ENCODE measurements at places on chromosomes 11 and 22.

GRCh38 chr22:32660292-32660691, 141.2 kb upstream of the TIMP3 start:
- DNase-seq, result peak; percentile 63

GRCh38 chr11:27293515-27294417, 69.2 kb downstream of the CCDC34 start:
- DNase-seq, result peak; percentile 84

- peak; percentile 7 for DNase-seq
Observed at GRCh38 chr11:129644326-129644725, 171.3 kb upstream of the TMEM45B start.

- DNase-seq, result peak; percentile 33
Observed at GRCh38 chr22:27687984-27688545, 113.5 kb downstream of the MN1 start.

DNA sequence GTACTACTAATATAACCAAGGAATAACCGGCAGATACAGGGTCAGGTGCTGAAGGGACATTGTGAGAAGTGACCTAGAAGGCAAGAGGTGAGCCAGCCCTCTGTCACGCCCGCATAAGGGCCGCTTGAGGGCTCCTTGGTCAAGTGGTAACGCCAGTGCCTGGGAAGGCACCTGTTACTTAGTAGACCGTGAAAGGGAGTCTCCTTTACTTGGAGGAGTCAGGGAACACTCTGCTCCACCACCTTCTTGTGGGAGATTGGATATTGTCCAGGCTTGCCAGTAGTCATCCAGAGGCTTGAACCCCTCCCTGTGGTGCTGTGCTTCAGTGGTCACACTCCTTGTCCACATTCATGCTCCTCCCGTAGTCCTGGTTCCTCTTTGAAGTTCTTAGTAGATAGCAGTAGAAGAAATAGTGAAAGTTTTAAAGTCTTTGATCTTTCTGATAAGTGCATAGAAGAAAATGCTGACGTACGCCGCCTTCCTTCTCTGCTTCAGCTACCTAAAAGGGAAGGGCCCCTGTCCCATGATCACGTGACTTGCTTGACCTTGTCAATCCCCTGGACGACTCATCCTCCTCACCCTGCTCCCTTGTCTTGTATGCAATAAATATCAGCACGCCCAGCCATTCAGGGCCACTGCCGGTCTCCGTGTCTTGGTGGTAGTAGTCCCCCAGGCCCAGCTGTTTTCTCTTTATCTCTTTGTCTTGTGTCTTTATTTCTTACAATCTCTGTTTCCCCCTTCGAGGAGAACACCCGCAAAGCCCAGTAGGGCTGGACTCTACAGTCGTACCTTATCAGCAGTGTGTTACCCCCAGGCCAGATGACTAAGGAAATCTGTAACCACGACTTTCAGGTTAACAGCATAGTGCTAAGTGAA, 6.1 kb downstream of the NUP50 start:
- peak; percentile 74 for DNase-seq

DNA sequence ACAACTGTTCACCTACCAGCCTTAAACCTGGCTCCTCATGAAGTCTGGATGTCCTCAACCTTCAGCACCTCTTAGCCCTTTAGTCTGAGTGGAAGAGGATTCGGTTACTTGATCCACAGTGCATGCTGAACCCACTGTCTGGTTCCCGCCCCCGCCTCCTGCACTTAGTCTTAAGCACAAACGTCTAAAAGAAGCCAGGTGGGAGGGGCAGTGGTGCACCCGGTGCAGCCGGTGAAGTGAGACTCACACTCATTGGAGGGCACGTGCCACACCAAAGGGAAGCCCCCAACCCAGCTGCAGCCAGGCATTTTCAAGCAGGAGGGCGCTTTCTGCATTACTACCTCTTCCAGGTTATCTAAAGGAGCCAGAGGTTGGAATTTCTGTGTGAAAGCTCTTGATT, 146.8 kb downstream of the COMMD9 start:
- no peak for DNase-seq

GRCh38 chr11:134289167-134289566, 13.0 kb downstream of the GLB1L3 start:
- no peak for DNase-seq

DNA sequence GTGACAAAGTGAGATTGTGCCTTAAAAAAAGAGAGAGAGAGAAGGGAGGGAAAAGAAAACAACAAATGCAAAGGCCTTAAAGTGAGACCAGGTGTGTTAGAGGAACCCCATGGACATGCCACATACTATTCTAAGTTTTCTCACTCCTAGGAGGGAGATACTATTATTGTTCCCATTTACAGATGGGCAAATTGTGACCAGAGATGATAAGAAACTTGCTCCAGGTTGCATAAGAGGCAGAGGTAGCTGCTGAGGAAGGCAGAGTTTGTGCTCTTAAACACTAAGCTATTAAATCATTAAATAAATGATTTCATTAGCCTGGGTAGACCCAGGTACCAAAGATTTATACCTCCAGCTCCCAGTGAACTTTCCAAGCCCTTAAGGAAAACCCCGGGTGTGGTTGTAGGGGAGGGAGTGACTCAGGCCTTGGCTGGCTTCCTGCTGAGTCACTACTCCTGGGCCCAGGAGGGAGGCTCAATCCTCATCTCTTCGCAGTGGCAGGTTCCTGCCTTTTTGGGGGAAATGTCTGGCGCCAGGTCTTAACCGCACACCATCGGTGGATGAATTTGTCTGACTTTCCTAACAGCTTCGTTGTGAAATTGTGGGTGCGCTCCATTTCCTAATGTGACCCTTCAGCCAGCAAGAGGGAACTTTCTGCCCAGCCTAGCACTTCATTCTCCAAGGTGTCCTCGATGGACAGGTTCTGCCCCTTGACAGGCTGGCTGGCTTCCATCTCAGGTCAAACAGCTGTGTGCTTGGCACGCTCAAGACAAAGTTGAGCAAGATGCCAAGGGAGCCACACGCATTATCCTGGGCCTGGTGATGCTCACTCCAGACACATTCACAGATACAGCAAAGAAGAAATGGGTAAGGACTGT, 33.4 kb upstream of the PTPRJ start:
- peak; percentile 99 for DNase-seq

- DNase-seq, result no peak
Observed at GRCh38 chr11:115693002-115693401, 188.8 kb upstream of the CADM1 start.

DNA sequence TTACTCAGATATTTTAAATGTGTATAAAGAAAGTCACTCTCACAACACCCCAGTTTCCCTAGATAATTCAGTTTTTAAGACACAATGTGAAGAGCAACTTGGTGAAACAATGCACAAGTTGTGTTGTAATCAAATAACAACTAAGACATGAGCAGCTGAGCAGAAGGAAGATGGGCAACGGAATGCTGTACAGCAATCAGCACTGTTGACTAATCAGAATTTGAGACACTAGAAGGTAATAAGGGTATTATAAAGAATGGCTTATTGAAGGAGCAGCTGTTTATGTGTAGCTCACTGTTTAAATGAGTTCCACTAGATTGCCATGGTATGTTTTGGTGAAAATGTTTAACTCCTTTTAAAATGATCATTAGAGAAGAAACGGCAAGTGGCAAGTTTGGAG, 60.1 kb downstream of the SOX6 start:
- no peak for DNase-seq

Data from M059J (cell line).